ENCODE measurements at places on chromosomes 12 and 14. TPM values are rescaled to one million over a fixed set of nuclear protein-coding genes. Genes with fewer than 3 reads are reported as not detected.

ACOT4 gene
- 5.0 TPM for total RNA-seq

SLCO1B1 gene
- total RNA-seq = not detected

PUS7L gene
- total RNA-seq = 11.6 TPM

GPRC5D gene
- total RNA-seq = not detected

GPD1 gene
- total RNA-seq = 67.0 TPM

All from lower lobe of right lung (tissue), 2 donors.